Heart right ventricle (tissue), 16 donors: ENCODE measurements at places on chromosomes 11 and 22. TPM values are rescaled to one million over a fixed set of nuclear protein-coding genes. Genes with fewer than 3 reads are reported as not detected.

DNA sequence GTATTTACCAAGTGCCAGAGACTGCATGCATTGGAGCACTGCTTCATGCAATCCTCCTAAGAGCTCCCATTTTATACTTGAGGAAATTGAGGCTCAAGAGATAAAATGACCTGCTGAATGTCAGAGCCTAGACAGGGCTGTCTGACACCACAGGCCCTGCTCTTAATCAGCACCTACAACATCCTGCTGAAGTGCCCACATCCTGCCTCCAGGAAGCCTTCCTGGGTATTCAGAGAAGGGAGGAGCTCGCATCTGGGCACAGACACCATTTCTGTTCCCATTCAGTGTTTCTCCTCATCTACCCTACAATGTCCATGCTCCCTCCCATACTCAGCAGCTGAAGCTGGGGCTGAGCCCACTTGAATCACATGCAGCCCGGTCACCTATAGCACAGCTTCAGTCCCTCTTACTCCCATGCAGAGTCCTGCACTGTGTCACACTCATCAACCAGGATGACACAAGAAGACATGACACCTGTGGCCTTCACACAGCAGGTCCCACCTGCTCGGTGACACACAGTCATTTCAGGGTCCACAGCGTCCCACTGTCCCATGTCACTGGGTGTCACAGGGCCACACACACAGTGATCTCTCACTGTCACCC is 53.1 kb downstream of the PDE2A start:
- DNase-seq: no peak

- DNase-seq: peak; percentile 33
These were observed 51.6 kb upstream of the TTLL12 start for GRCh38 chr22:43238526-43239006.

DNA sequence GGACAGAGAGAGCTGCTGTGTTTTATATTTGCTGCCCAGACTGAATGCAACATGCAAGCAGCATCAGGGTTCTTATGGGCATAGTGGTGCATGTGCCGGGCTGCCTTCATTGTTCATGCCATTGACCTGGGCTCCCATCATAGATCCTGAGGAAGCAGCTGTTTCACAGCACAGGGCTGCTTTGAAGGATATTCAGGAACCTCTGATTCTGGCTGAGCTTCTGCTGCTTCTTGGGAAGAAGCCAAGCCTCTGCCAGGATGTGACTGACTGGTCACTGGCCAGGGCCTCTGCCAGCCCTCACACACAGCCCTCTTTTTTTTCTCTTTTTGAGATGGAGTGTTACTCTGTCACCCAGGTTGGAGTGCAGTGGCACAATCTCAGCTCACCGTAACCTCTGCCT is 43.3 kb downstream of the CYB5R2 start:
- DNase-seq: no peak

DNA sequence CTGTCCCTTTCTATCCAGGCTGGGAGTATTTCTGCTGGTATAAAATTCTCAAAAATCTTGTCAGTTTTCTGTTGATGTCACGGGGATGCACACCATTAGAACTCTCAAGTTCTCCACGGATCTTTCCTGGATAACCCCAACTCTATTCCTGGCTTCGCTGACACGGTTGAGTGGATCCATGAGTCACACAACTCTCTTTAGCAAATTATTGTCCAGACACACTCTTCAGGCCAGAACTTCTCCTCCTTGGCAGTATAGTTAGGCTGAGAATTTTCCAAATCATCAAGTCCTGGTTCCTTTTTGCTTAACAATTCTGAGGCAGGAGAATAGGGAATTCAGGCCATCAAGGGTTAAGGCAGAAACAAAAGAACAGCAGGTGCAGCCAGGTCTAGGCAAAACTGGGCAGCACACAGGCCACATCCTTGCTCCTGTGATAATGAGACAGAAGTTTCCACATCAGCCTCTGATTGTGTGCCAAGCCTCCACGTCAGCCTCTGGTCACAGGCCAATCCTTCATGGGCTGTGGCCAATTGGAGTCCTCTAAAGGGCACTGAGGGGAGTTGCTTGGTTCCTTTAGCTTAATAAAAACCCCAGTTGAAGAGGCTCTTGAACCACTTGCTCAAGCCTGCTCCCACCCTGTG is 5.7 kb upstream of the ACAT1 start:
- DNase-seq: peak; percentile 86

GRCh38 chr11:59550368-59550841 is 39.1 kb downstream of the OR4D9 start:
- DNase-seq: peak; percentile 67

Gene KLHL22
- total RNA-seq: 14.4 TPM
